Activated T-cell treated with anti-CD3 and anti-CD28 coated beads, Interleukin-2, amount 50 U/mL, for 72 hours (primary cell): ENCODE measurements at places on chromosomes 3 and 15. TPM values are rescaled to one million over a fixed set of nuclear protein-coding genes. Genes with fewer than 3 reads are reported as not detected.

Gene CGNL1
- not detected for total RNA-seq

Gene UBAP1L
- total RNA-seq = 6.3 TPM

Gene IMPDH2
- 562 TPM for total RNA-seq

Gene GOLGA8M
- total RNA-seq = not detected

Gene CRELD1
- total RNA-seq = 25.3 TPM

Gene HTR3E
- total RNA-seq = not detected

Gene CCR8
- total RNA-seq = 1.7 TPM

Gene IVD
- total RNA-seq = 61.2 TPM

Gene SCN11A
- total RNA-seq = 0.22 TPM

Gene DAZL
- total RNA-seq = not detected

Gene GPR160
- total RNA-seq = 14.4 TPM

Gene ZWILCH
- total RNA-seq = 25.0 TPM

Gene MOBP
- not detected for total RNA-seq

Gene ECE2
- not detected for total RNA-seq

Gene TRIM42
- not detected for total RNA-seq

Gene C2CD4A
- total RNA-seq = 1.8 TPM

Gene HYAL2
- 4.8 TPM for total RNA-seq

Gene TRPC1
- 9.4 TPM for total RNA-seq

Gene STRA6
- total RNA-seq = 0.43 TPM

Gene CRABP1
- 0.65 TPM for total RNA-seq

Gene CDC25A
- total RNA-seq = 27.8 TPM

Gene TRPM1
- not detected for total RNA-seq

Gene TMEM40
- total RNA-seq = not detected

Gene MASP1
- not detected for total RNA-seq

Gene TNNC1
- total RNA-seq = 14.4 TPM

Gene DNAH12
- total RNA-seq = 0.26 TPM

Gene PPP1R14D
- not detected for total RNA-seq

Gene ZNF501
- 3.6 TPM for total RNA-seq

Gene WNT5A
- total RNA-seq = 0.51 TPM

Gene FAM219B
- 88.3 TPM for total RNA-seq

Gene SUSD5
- total RNA-seq = not detected

Gene ST3GAL6
- 0.07 TPM for total RNA-seq

Gene HGD
- total RNA-seq = 1.8 TPM

Gene IDH3A
- total RNA-seq = 83.6 TPM

Gene CHST13
- total RNA-seq = not detected

Gene ATP10A
- 21.9 TPM for total RNA-seq

Gene KLF15
- total RNA-seq = 0.44 TPM

Gene UPK1B
- not detected for total RNA-seq

Gene ACAD11
- 40.9 TPM for total RNA-seq

Gene EPHA3
- total RNA-seq = 0.35 TPM

Gene CCR9
- total RNA-seq = 0.14 TPM
